ENCODE measurements at places on chromosomes 4 and X.

GRCh38 chrX:132786217-132786616 lies 172.2 kb downstream of the HS6ST2 start:
- no peak for DNase-seq

- DNase-seq = peak; percentile 34
Measured at GRCh38 chr4:16516796-16517439, 290.6 kb upstream of the TAPT1 start.

- no peak for DNase-seq
Measured at GRCh38 chr4:124278477-124278876, 434.1 kb downstream of the ANKRD50 start.

DNA sequence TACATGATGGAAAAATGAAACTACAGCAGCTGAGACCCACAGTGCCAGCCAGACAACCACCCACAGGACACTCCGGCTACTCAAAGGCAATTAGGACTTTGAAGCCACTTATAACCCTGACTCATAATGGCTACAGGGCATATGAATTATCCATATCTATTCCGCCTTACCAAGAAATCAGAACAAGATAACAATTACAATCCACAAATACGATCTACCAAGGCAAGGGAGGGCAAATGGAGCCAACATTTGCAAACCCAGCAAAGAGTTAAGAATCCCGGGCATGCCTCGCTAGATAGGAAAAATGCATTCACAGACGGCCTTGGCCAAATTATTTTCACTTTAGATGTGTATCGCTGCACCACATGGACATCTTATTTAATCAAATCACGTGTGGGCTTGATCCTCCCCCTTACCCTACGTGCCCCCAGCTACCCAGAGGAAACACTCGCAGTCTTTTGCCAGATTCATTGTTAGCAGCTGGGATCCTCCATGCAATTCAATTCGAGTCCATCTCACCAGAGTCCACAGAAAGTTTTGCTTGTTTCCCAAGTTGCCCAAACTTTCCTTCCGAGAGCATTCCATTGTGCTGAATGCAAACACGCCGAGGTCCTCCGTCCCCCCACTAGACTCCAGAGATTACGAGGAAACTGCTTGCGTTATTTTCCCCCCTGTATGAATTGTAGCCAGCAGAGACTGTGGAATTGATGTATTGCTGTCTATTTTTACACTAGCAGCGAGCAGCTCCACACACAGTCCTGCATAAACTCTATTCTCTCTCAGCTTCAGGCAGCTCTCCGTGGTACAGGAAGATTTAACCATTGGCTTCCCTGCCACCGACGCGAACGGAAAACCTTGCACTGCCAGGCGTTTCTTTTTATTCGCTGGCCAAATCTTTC lies 1.2 kb downstream of the PPARGC1A start:
- DNase-seq = no peak

GRCh38 chr4:110452546-110452945 lies 23.4 kb upstream of the ENPEP start:
- no peak for DNase-seq

DNA sequence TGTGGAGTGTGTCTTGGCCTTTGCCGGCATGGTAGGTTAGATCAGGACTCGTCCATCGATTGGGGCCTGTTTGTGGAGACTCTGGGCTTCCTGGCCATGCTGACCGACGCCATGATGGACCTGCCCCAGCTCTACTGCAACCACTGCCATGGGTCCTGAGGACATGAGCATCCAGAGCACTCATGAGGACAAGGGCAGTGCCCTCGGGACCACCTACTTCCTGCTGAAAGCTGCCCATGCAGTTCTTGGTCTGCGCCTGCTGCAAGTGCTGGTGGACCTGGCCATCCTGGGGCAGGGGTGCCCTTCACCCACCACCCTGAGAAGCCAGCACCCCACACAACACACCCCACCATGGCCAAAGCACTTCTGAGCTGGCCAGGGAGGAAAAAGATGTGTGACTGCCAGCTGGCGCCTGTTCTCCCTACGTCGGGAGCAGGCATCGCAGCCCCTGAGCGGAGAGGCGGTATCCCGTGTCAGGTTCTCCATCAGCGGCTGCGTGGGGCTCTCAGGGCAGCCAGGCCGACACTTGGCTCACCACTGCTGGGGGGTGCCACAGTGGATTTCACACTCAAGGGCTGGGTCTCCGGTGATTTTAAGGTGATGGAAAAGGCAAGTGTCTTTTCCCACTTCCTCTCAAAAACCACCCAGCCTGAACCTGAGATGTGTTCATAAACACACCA lies 106.4 kb downstream of the SCD5 start:
- DNase-seq = no peak

- no peak for DNase-seq
Measured at GRCh38 chrX:38262715-38263620, 42.3 kb upstream of the SRPX start.

DNA sequence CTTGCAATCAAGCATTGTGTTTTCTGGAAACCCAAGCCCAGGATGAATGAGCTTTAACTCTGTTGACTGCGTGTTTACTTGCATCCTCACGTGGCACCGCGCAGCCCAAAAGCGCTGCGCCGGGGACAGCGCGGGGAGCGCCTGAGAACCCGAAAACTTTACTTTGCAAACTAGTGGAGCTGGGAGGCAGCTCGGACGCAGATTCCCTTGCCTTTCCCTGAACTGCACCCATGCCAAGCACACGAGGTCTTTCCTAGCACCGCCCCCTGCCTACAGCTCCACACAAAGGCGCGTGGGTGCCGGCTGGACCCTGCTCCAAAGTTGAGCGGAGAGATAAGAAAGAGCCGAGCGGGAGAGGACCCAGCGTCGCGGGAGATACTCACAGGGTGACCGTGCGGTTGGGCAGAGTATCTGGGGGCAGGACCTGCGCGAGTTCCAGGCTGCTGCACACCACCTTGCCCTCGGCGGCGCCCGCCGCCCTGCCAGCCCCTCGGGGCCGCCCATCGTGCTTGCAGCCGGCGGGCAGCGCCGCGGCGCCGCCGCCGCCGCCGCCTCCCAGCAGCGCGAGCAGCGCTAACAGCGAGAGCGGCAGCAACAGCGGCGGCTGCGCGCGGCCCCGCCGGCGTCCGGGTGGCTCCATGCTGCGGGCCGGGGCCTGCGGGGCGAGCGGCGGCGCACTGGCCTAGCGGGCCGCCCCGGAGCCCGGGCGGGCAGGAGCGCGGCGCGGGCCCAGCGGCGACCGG lies 550 bp downstream of the ADGRA3 start:
- DNase-seq = peak; percentile 77

- DNase-seq = no peak
Measured at GRCh38 chr4:169649545-169650226, 29.3 kb downstream of the CLCN3 start.

DNA sequence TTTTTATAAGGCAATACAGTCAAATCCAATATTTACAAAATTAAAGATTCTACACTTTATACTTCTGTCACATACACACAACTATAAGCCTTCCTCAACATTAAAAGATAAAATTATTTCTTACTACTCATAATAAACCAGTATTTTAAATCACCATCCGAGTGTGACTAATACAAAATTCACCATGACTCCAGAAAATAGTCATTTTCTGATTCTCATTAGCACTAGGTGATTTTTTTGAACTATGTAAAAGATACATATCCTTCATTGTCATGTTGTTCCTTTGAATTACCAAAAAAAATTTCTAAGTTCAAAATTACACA lies 646 bp upstream of the SLC7A11 start:
- no peak for DNase-seq

DNA sequence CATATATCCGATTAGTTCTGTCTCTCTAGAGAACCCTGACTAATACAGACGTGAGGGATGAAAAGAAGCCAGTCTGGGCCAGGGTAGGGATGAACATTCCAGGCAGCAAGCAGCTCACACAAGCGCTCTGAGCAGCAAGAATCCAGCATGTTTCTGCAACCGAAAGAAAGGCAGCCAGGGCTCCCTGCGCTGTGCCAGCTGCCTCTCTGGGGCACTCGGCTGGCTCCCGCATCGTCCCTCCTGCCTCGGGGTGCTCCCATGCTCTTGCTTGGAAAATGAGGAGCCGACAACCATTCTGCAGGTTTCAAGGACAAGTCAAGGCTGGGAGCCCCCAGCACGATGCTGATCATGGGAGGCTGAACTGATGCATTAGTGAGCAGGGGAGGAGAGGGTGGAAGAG lies 7.0 kb downstream of the JAKMIP1 start:
- DNase-seq = no peak

GRCh38 chr4:87545052-87545451 lies 15.9 kb upstream of the SPARCL1 start:
- DNase-seq = no peak

- DNase-seq = peak; percentile 10
Measured at GRCh38 chrX:108165383-108166111, 74.0 kb downstream of the ATG4A start.

DNA sequence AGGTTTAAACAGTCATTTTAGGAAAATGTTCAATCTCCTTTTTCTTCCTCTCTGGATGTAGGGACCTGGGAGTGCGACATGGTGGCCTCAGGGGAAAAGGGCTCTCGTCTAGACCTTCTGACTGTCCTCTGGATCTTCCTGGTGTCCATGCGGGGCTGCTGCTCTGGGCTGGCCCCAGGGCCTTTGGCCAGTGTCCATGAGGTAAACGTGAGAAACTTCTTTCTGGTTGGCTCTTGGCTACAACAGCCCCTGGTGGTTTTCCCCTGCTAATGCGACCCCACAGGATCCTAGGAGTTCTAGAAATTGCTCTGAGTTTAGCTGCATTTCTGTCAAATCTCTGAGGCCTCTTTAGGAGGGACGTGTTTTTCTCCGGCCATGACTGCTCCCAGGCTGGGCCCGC lies 85.7 kb downstream of the MFAP3L start:
- DNase-seq = peak; percentile 25

DNA sequence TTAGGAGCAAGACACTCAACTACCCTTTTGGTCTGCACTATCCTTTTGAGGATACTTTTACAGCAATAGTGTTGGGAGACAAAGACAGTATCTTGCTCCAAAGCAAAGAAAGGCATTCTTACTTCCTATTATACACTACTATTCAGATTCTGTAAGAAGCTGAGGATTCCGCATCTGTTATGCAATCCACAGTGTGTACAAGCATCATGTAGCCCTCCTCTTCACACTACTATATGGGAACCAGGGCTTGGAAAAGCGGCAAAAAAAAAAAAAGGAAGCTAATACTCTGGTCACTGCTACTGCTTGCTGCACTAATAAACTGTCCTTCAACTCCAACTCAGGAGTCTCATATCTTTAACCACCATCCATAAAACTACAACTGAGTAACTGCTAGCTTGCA lies 59.1 kb downstream of the FBXW7 start:
- no peak for DNase-seq

DNA sequence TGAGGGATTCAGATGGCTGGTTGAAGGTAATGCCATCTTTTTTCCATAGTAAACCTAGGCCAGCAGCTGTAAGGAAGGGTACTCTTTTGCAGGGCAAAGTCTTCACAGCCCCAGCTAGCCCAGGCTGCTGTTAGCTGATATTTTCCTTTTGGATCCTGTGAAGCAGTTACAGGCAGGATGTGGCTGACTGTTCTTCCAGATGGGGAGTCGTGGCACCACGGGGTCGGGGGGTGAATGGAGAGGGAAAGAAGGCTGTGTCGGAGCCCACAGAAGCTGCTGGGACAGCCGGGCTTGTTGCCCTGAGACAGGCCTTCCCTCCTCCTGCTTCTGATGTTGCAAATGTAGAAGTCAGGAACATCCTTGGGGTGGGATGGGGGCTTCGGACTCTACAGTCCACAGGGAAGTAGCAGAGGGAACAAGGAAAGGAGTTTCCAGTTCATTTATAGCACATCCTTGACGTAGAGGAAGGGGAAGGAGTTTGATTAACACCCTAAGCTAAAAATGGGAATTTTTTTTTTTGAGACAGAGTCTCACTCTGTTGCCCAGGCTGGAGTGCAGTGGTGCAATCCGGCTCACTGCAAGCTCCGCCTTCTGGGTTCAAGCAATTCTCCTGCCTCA lies 64.6 kb upstream of the TMEM150C start:
- DNase-seq = no peak

DNA sequence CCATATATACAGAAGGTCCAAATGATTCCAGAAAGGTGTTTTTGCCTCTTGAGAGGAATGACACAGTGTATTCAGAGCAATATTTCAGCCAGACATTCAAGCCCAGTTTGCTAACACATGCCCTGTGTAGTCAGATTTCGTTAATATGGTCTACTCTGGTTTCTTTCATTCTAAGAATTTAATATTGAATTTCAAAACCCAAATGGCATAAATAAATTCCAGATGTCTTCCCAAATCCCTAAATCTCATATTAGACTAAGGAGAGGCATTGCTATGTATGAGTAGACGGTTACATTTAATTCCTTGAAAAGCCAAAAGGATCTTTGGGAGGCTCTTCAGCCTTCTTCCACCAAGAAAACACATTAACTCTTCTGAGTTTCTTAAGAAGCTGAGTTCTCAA lies 66.3 kb upstream of the C1QTNF7 start:
- no peak for DNase-seq

DNA sequence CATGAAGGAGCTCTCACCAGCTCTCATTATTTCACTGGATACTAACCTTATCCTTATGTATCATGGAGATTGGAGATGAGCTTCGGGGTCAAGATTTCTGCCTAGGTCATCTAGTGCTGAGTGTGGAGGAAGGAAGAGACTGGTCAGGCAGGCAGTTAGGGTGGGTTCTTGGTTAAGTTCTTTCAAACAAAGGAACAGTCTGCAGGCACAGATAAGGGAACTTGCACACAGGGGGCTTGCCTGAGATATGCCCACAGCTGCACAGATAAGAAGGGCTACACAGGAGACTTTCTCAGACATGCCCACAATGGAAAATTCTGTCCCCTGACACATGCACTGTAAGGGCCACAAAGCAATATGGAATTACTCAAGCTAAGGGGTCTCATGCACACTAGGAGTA lies 904.1 kb downstream of the NLGN4X start:
- no peak for DNase-seq

DNA sequence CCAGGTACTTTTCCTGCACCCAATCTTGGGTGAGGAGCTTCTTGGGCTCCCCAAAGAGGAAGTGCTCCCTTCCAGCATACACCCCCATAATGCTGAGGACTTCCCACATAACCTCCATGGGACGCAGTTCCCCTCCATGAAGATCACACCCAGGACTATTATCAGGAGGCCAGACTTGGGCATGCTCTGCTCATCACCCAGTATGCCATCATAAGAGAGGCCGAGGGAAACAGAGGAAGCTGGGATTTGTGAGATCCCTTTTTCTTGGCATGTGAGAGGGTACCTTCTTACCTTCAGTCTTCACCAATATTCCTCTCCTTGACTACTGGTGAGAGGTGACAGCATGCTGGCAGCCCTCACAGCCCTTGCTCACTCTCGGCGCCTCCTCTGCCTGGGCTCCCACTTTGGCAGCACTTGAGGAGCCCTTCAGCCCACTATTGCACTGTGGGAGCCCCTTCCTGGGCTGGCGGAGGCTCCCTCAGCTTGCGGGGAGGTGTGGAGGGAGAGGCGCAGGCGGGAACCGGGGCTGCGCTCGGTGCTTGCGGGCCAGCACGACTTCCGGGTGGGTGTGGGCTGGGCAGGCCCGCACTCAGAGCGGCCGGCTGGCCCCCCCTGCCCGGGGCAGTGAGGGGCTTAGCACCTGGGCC lies 15.7 kb upstream of the HSFX1 start:
- DNase-seq = no peak

DNA sequence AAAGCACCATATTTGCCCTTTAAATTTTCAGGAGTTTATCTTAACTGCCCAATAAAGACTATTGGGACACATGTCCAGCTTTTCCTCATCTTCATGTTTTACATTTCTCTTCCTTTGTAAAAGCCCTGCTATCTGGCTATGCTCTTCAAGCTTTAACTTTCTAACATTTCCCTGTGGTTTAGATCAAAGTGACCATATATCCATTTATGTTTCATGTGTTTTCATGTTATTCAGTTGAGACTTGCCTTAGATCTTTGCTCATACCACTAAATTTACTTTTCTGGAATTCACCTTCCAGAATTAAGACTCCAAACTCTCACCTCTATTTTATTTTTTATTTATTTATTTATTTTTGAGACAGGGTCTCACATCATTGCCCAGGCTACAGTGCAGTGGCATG lies 78.5 kb downstream of the EFHC2 start:
- DNase-seq = no peak
